Fibroblast of lung (primary cell): ENCODE measurements at places on chromosomes 2 and 18. TPM values are rescaled to one million over a fixed set of nuclear protein-coding genes. Genes with fewer than 3 reads are reported as not detected.

DNA sequence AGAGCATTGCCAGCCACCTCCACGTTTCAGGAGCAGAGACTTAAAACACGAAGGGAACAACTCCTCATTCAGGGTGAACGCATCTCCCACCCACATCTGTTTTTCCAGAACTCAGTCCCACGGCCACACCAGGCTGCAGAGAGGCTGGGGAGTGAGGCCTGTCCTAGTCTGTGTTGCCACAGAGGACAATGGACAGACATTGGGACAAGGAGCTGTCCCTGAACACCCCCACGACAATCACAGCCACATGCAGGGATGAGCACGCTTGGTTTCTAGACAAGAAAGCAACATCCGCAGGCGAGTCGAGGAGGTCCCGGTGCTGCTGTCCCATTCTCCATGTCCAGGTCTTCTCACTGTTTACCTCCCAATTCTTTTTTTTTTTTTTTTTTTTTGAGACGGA is 167.4 kb downstream of the EIPR1 start:
- H3K36me3 ChIP-seq = no peaks in the 10 kb centered on the region
- H3K4me3 ChIP-seq = no peak overlapping the region
- no peak for DNase-seq
- no peaks in the 10 kb centered on the region for H3K27me3 ChIP-seq
- H3K27ac ChIP-seq = no peak overlapping the region

GRCh38 chr2:138275292-138275690 is 226.3 kb upstream of the SPOPL start:
- H3K4me3 ChIP-seq = no peak overlapping the region
- H3K27ac ChIP-seq = no peak overlapping the region
- no peak for DNase-seq

- no peak for DNase-seq
- peaks cover 8% of the 10 kb centered on the region for H3K4me1 ChIP-seq
- no peak overlapping the region for H3K27ac ChIP-seq
- H3K27me3 ChIP-seq = no peaks in the 10 kb centered on the region
- H3K4me3 ChIP-seq = no peak overlapping the region
These were observed 48.6 kb downstream of the KIAA2012 start for GRCh38 chr2:202121532-202122162.

DNA sequence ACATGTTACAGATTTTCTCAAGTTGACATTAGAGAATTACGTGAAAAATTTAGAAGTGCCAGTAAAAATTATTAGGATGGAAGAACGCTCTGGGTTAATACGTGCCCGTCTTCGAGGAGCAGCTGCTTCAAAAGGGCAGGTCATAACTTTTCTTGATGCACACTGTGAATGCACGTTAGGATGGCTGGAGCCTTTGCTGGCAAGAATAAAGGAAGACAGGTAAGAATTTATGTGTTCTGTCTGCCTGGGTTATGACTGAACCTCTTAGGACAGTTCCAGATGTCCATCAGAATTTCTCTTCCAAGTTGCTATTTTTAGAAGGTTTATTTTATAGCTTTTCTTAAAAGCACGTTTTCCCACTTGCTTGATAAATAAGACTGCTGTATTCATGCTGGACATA is 371.0 kb downstream of the GALNT13 start:
- no peaks in the 10 kb centered on the region for H3K36me3 ChIP-seq
- H3K4me1 ChIP-seq = no peaks in the 10 kb centered on the region
- H3K4me3 ChIP-seq = no peak overlapping the region
- DNase-seq = no peak

- H3K4me3 ChIP-seq = no peak overlapping the region
- no peaks in the 10 kb centered on the region for H3K4me1 ChIP-seq
- H3K27me3 ChIP-seq = no peaks in the 10 kb centered on the region
- no peak overlapping the region for H3K27ac ChIP-seq
- no peaks in the 10 kb centered on the region for H3K36me3 ChIP-seq
These were observed 28.9 kb downstream of the RPL31 start for GRCh38 chr2:101030866-101031554.

DNA sequence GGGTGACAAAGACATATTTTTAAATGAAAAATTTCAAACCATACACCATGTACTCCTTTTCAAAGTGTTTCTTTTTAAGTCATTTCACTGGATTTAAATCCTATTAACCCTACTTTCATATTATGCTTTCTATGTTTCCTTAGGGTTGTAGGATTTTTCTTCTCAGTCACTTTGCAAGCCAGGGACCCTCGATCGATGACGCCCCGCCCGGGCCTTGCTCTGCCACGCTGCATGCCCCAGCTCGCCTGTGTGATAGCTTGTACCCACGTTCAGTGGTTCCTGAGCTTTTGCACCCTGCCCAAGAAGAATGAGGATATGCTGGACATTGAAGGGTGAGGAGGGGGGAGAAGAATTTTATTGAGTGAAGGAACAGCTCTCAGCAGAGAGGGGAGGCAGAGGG is 568.0 kb downstream of the TRIB2 start:
- H3K4me1 ChIP-seq = no peaks in the 10 kb centered on the region
- H3K27ac ChIP-seq = no peak overlapping the region
- DNase-seq = no peak
- no peaks in the 10 kb centered on the region for H3K36me3 ChIP-seq
- no peak overlapping the region for H3K4me3 ChIP-seq
- H3K27me3 ChIP-seq = no peaks in the 10 kb centered on the region

- no peak for DNase-seq
- H3K4me3 ChIP-seq = no peak overlapping the region
- no peak overlapping the region for H3K27ac ChIP-seq
These were observed 79.4 kb upstream of the SP3 start for GRCh38 chr2:174044556-174044955.

GRCh38 chr2:127047054-127047453 is 59.9 kb downstream of the BIN1 start:
- no peak overlapping the region for H3K4me3 ChIP-seq
- H3K27ac ChIP-seq = no peak overlapping the region
- H3K4me1 ChIP-seq = no peaks in the 10 kb centered on the region
- H3K27me3 ChIP-seq = no peaks in the 10 kb centered on the region
- no peaks in the 10 kb centered on the region for H3K36me3 ChIP-seq

- H3K36me3 ChIP-seq = peaks cover 1% of the 10 kb centered on the region
- no peak overlapping the region for H3K4me3 ChIP-seq
- H3K4me1 ChIP-seq = no peaks in the 10 kb centered on the region
- no peaks in the 10 kb centered on the region for H3K27me3 ChIP-seq
These were observed 46.6 kb downstream of the SLC30A6 start for GRCh38 chr2:32212295-32212694.

- H3K27me3 ChIP-seq = no peaks in the 10 kb centered on the region
- H3K36me3 ChIP-seq = no peaks in the 10 kb centered on the region
- peak overlapping the region; percentile 60 for H3K27ac ChIP-seq
- no peaks in the 10 kb centered on the region for H3K4me1 ChIP-seq
- H3K4me3 ChIP-seq = peak overlapping the region; percentile 32
These were observed 23.1 kb downstream of the PRPF40A start for GRCh38 chr2:152694161-152694661.

GRCh38 chr2:69026691-69027459 is 13.9 kb downstream of the ANTXR1 start:
- H3K27me3 ChIP-seq = no peaks in the 10 kb centered on the region
- DNase-seq = peak; percentile 33
- H3K4me3 ChIP-seq = no peak overlapping the region
- no peak overlapping the region for H3K27ac ChIP-seq

- no peak overlapping the region for H3K27ac ChIP-seq
- DNase-seq = no peak
- no peaks in the 10 kb centered on the region for H3K36me3 ChIP-seq
- no peaks in the 10 kb centered on the region for H3K4me1 ChIP-seq
- no peak overlapping the region for H3K4me3 ChIP-seq
These were observed 39.1 kb upstream of the TWIST2 start for GRCh38 chr2:238808761-238809160.

GRCh38 chr18:3449512-3450011 is 410 bp upstream of the TGIF1 start:
- peak overlapping the region; percentile 81 for H3K4me3 ChIP-seq
- H3K36me3 ChIP-seq = no peaks in the 10 kb centered on the region
- peak; percentile 83 for DNase-seq
- peaks cover 3% of the 10 kb centered on the region for H3K4me1 ChIP-seq
- H3K27me3 ChIP-seq = no peaks in the 10 kb centered on the region
- H3K27ac ChIP-seq = peak overlapping the region; percentile 97

DNA sequence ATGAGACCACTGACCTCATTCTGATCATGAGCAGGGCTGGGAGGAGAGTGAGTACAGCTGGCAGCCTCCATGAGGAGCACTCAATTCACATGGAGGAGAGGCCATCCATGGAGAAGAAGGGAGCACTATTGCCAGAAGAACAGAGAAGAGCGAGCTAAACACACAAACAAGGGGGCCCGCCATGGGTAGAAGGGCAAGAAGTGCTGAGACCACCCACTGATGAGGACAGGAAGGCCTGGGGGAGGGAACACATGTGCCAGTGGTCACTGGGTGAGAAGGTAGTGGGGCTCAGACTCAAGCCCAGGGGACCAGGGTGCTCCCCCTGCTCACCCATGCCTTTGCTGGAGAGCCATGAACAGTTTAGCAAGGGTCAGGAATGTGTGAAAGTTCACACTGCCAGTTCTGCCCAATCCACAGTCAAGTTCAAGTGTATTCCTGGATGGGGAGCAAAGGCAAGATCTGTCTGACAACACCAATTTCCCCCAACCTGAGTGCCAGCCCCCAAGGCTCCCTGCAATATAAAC is 57.7 kb downstream of the TTC32 start:
- DNase-seq = no peak
- no peaks in the 10 kb centered on the region for H3K4me1 ChIP-seq
- H3K36me3 ChIP-seq = no peaks in the 10 kb centered on the region
- no peak overlapping the region for H3K27ac ChIP-seq
- peaks cover 19% of the 10 kb centered on the region for H3K27me3 ChIP-seq
- no peak overlapping the region for H3K4me3 ChIP-seq

GRCh38 chr18:71442731-71443141 is 1101.4 kb downstream of the CBLN2 start:
- no peaks in the 10 kb centered on the region for H3K27me3 ChIP-seq
- DNase-seq = peak; percentile 82
- no peak overlapping the region for H3K27ac ChIP-seq

- H3K27me3 ChIP-seq = no peaks in the 10 kb centered on the region
- no peak for DNase-seq
- H3K36me3 ChIP-seq = no peaks in the 10 kb centered on the region
- H3K4me1 ChIP-seq = peaks cover 3% of the 10 kb centered on the region
These were observed 34.4 kb upstream of the AAK1 start for GRCh38 chr2:69677914-69678313.

GRCh38 chr2:13550285-13551231 is 833.8 kb downstream of the TRIB2 start:
- no peak overlapping the region for H3K27ac ChIP-seq
- H3K4me1 ChIP-seq = no peaks in the 10 kb centered on the region
- H3K27me3 ChIP-seq = no peaks in the 10 kb centered on the region
- DNase-seq = peak; percentile 16
- H3K36me3 ChIP-seq = no peaks in the 10 kb centered on the region

GRCh38 chr2:23237147-23237546 is 147.8 kb upstream of the KLHL29 start:
- no peaks in the 10 kb centered on the region for H3K4me1 ChIP-seq
- H3K27me3 ChIP-seq = no peaks in the 10 kb centered on the region
- no peaks in the 10 kb centered on the region for H3K36me3 ChIP-seq
- DNase-seq = no peak
- H3K27ac ChIP-seq = no peak overlapping the region
- H3K4me3 ChIP-seq = no peak overlapping the region

DNA sequence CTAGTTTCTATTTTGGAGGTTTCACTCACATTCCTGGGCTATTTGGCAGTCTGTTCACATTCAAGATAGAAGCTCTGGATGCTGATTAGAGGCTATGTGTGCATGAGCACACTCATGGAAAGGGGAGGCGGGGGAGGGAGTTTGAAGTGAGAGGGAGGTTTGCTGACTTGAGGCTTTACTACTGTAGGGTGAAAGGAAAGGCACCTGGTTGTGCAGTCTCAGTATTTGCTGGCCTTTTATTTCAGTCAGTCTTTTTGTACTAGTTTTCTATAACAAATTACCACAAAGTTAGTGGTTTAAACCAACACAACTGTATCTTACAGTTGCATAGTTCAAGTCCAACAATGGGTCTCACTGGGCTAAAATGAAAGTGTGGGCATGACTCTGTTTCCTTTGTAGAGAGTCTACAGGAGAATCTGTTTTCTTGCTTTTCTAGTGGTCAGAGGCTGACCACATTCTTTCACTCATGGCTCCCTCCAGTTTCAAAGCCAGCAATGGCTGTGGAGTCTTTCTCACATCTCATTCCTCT is 47.7 kb upstream of the NR4A2 start:
- DNase-seq = peak; percentile 45
- H3K36me3 ChIP-seq = no peaks in the 10 kb centered on the region
- no peaks in the 10 kb centered on the region for H3K4me1 ChIP-seq
- H3K27me3 ChIP-seq = no peaks in the 10 kb centered on the region
- H3K4me3 ChIP-seq = no peak overlapping the region

DNA sequence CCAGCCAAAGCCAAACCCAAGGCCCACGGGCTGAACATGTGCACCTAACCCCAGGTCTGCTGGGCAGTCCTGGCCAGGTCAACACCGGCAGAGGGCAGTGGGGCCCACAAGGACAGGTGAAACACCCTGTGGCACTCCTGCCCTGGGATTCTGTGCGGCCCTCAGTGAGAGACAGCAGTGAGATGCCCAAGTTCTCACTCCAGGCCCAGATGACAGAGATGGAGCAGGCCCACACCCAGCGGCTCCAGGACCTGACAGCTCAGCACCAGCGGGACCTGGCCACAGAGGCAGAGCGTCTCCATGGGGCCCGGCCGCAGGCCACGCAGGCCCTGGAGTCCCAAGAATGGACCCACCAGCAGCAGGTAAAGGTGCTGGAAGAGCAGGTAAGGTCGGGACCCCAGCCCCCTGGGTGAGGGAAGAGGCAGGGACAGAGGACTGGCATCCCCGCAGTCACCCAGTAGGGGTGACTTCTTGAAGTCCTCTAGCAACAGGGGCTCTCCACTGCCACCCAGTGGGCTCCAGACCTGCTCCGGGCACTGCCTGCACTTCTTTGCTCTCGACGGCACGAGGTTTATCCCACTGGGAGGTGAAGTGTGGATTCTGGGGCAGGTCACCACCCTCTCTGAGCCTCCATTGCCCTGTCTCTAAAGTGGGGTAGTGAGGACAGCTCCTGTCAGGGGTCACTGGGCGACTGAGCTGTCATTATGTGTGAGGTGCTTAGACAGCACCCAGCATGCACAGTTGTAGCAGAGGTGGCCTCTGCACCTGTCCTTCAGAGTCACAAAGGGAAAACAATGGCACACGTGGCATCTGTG is 8.8 kb upstream of the SNED1 start:
- H3K4me1 ChIP-seq = peaks cover 25% of the 10 kb centered on the region
- H3K27me3 ChIP-seq = no peaks in the 10 kb centered on the region
- peak; percentile 23 for DNase-seq
- H3K36me3 ChIP-seq = no peaks in the 10 kb centered on the region

GRCh38 chr2:95698146-95698545 is 106.3 kb downstream of the TRIM43 start:
- H3K4me3 ChIP-seq = no peak overlapping the region
- peaks cover 9% of the 10 kb centered on the region for H3K27me3 ChIP-seq
- no peak for DNase-seq
- H3K36me3 ChIP-seq = no peaks in the 10 kb centered on the region
- no peak overlapping the region for H3K27ac ChIP-seq

The DES gene
- 34.7 and 69.3 TPM in 2 replicates for total RNA-seq

The GPR45 gene
- total RNA-seq = not detected in 2 replicates

The RGPD6 gene
- total RNA-seq = 22.6 and 23.6 TPM in 2 replicates

The PKDCC gene
- total RNA-seq = 63.9 and 70.1 TPM in 2 replicates

The TGFBRAP1 gene
- 14.1 and 14.9 TPM in 2 replicates for total RNA-seq

The RNF181 gene
- 187 and 247 TPM in 2 replicates for total RNA-seq

The CPLX4 gene
- total RNA-seq = not detected in 2 replicates

The SATB2 gene
- 13.9 and 28.1 TPM in 2 replicates for total RNA-seq

The LRP1B gene
- under 0.01 TPM in 2 replicates for total RNA-seq

The VSNL1 gene
- total RNA-seq = 1.2 and 1.3 TPM in 2 replicates

The RAB17 gene
- 0.17 and 0.26 TPM in 2 replicates for total RNA-seq

The TRIM54 gene
- total RNA-seq = 0.17 TPM in 1 of 2 replicates, not detected in the other

The RIT2 gene
- total RNA-seq = not detected in 2 replicates

The RGPD3 gene
- 0.17 and 0.26 TPM in 2 replicates for total RNA-seq

The ANKRD30BL gene
- not detected in 2 replicates for total RNA-seq

The ESPNL gene
- total RNA-seq = 1.3 and 2.8 TPM in 2 replicates

The CCDC141 gene
- total RNA-seq = under 0.01 and 0.17 TPM in 2 replicates
